Airway epithelial cell (primary cell): ENCODE measurements at places on chromosomes 5 and 9. TPM values are rescaled to one million over a fixed set of nuclear protein-coding genes. Genes with fewer than 3 reads are reported as not detected.

The FLT4 gene
- not detected in 2 replicates for total RNA-seq

The DMRTA1 gene
- 2.0 and 2.4 TPM in 2 replicates for total RNA-seq

The PHF24 gene
- under 0.01 and 0.23 TPM in 2 replicates for total RNA-seq

The GPR150 gene
- 0.65 TPM in 1 of 2 replicates, not detected in the other for total RNA-seq

The LEAP2 gene
- 0.49 TPM in 1 of 2 replicates, not detected in the other for total RNA-seq

The CDC25C gene
- total RNA-seq, result 7.4 and 8.8 TPM in 2 replicates

The ALG2 gene
- 31.4 and 39.4 TPM in 2 replicates for total RNA-seq

The PLPP7 gene
- not detected in 2 replicates for total RNA-seq

The RBM27 gene
- 11.6 and 19.5 TPM in 2 replicates for total RNA-seq

The DAB2 gene
- total RNA-seq, result 0.28 and 1.2 TPM in 2 replicates

The MPDZ gene
- 10.4 and 14.1 TPM in 2 replicates for total RNA-seq

The ACTBL2 gene
- 0.35 and 1.4 TPM in 2 replicates for total RNA-seq

The AIF1L gene
- total RNA-seq, result 2.8 and 3.7 TPM in 2 replicates

The PCDHGA9 gene
- 1.2 and 1.8 TPM in 2 replicates for total RNA-seq

The PCDHA6 gene
- total RNA-seq, result not detected in 2 replicates

The TMEM171 gene
- 0.84 and 0.92 TPM in 2 replicates for total RNA-seq

The TTC23L gene
- 0.05 TPM in 1 of 2 replicates, not detected in the other for total RNA-seq

The CRB2 gene
- total RNA-seq, result not detected in 2 replicates

The SCGB3A2 gene
- total RNA-seq, result not detected in 2 replicates

The SYK gene
- total RNA-seq, result 27.2 and 31.0 TPM in 2 replicates

The ENTREP1 gene
- total RNA-seq, result 2.0 and 2.5 TPM in 2 replicates

The KLHL9 gene
- total RNA-seq, result 15.2 and 17.8 TPM in 2 replicates

The MIGA2 gene
- total RNA-seq, result 12.4 and 22.6 TPM in 2 replicates

The ENC1 gene
- 14.0 and 27.2 TPM in 2 replicates for total RNA-seq

The PCDHB16 gene
- total RNA-seq, result 0.07 and 0.14 TPM in 2 replicates

The NRG2 gene
- 0.05 TPM in 1 of 2 replicates, not detected in the other for total RNA-seq

The TMEM252 gene
- total RNA-seq, result not detected in 2 replicates

The AQP3 gene
- total RNA-seq, result 912 and 943 TPM in 2 replicates
